Pancreas (tissue), 10 donors: ENCODE measurements at places on chromosomes 5 and 9. TPM values are rescaled to one million over a fixed set of nuclear protein-coding genes. Genes with fewer than 3 reads are reported as not detected.

Gene OTP
- not detected for polyA plus RNA-seq

Gene ACTBL2
- not detected for polyA plus RNA-seq

Gene CCNJL
- 0.08 TPM for polyA plus RNA-seq

Gene MPDZ
- 3.9 TPM for polyA plus RNA-seq

Gene SMC5
- 6.1 TPM for polyA plus RNA-seq

Gene SCGB3A1
- polyA plus RNA-seq, result 7.0 TPM

Gene SH3TC2
- polyA plus RNA-seq, result 0.23 TPM

Gene SMIM33
- not detected for polyA plus RNA-seq

Gene SCGB3A2
- not detected for polyA plus RNA-seq

Gene WNT8A
- polyA plus RNA-seq, result not detected

Gene PROB1
- 0.34 TPM for polyA plus RNA-seq

Gene ALDH1A1
- polyA plus RNA-seq, result 275 TPM

Gene MUSK
- polyA plus RNA-seq, result not detected

Gene DCAF10
- polyA plus RNA-seq, result 6.6 TPM

Gene CDO1
- polyA plus RNA-seq, result 6.7 TPM

Gene FYB1
- polyA plus RNA-seq, result 0.49 TPM

Gene CTNNAL1
- polyA plus RNA-seq, result 15.9 TPM

Gene RGS7BP
- 0.04 TPM for polyA plus RNA-seq

Gene SPATA31C2
- polyA plus RNA-seq, result not detected

Gene WNK2
- 121 TPM for polyA plus RNA-seq

Gene ACSL6
- polyA plus RNA-seq, result 2.0 TPM

Gene SEMA6A
- polyA plus RNA-seq, result 8.9 TPM

Gene LCN15
- polyA plus RNA-seq, result not detected

Gene CD72
- 7.7 TPM for polyA plus RNA-seq

Gene BNC2
- polyA plus RNA-seq, result 0.42 TPM

Gene GFI1B
- 0.14 TPM for polyA plus RNA-seq

Gene SH3GL2
- 17.3 TPM for polyA plus RNA-seq

Gene ADAMTSL1
- 0.73 TPM for polyA plus RNA-seq
